ENCODE measurements at places on chromosomes 11 and 22.

GRCh38 chr11:71198141-71198822 lies 54.1 kb downstream of the SHANK2 start:
- no peak for DNase-seq

DNA sequence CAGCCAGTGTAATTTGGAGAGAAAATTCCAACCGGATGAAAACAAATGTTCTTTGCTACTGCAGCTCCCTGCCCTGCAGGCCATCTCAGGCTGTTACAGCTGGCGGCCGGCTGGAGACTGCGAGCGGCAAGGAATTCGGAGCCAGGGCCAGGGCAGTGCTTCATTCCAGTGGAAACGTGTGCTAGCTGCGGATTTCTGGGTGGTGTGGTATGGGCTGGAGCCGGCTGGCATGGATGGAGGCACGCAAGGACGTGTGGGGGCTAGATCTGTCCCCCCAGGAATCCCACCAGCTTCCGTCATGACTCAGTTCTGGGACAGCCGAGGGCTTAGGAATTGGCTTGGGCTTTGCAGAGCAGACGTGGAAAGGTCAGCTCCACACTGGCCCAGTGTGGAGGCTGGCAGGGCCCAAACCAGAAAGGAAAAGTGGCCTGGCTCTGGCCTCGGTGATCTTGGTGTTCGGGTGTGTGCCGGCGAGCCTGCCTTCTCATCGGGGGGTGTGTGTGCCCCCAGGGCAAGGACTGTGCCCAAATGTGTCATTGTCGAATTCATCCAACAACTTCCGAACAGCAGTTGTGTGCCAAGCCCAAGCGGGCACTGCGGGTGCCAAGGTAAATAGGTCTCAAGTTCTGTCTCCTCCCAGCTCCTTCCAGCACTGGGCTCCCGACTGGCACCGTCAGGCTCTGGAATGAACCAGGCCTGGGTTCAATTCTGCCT lies 48.1 kb upstream of the SHISAL1 start:
- DNase-seq = no peak

- no peak for DNase-seq
Measured at GRCh38 chr11:131278472-131278871, 91.9 kb upstream of the NTM start.

DNA sequence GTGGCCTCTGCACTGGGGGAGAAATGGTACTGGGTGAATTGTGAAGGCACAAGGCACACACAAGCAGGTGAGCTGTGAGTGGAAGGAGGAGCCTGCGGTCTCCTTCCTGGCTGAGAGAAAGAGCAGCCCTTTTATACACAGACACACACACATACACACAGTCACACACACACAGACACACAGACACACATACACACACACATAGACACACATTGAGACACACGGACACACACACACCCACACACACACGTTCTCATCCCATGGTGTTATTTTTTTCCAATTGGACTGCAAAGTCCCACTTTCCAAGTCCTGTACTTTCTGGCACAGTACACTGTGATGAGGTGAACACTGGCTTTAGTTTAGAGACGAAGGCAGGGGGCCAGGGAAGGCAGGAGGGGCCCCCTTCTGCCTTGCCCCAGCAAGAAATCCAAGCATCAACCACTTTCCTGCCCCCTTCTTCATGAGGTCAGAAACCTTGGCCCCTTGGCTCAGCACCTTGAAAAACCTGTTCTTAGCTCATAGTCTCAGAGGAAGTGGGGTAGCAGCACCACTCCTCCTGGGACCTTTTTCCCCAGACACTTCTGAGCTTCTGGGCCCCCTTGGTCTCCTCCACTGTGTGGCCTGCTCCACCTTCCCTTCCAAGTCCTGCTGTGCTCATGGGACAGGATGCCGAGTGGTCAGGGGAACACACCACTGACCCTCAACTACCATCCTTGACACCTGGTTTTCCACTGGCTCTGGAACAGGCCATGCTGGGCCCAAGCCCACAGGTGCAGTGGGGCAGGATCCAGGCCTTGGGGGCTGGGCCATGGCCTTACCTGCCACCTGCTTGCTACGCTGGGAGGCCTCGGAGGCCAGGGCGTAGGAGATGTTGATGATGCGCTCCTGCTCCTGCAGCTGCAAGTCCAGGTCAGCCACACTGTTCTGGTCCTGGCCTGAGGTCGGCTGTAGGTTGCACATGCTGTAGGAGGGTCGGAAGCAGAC lies 43.8 kb downstream of the C11orf58 start:
- no peak for DNase-seq

DNA sequence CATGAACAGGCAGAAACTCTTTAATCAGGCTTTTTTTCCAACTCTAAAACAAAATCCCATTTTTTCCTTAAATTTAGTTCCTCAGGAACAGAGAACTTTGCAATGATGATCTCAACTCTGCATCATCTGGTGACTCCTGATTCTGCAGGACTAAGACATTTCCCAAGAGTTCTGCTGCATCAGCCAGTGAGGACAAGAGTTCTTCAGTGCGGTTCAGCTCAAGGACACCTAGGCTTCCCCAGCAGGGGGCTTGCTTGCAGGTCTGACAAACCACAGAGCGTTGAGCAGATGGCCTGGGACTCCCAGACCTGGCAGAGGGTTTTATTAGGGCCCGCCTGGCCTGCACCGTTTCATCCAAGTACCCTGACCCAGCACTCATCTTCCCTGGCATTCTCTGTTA lies 6.4 kb downstream of the CDCA5 start:
- no peak for DNase-seq

- DNase-seq = peak; percentile 8
Measured at GRCh38 chr22:33922349-33922681, 2.0 kb upstream of the LARGE1 start.

- DNase-seq = no peak
Measured at GRCh38 chr11:68692871-68693483, 8.6 kb downstream of the GAL start.

DNA sequence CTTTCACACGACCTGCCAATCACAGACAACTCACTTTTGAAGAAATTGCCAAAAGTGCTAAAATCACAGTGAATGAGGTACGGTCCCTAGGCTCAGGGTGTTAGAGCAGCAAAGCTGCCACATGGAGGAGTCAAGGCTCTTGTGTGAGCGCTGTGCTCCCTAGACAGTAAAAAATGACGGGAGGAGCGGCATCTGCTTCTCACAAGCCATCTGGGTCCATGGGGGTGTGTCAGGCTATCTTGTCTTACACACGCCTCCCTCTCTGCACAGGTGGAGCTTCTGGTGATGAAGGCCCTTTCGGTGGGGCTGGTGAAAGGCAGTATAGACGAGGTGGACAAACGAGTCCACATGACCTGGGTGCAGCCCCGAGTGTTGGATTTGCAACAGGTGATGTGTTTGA lies 14.8 kb downstream of the PSMD13 start:
- DNase-seq = no peak

- no peak for DNase-seq
Measured at GRCh38 chr11:11265320-11265719, 87.7 kb downstream of the CSNK2A3 start.

DNA sequence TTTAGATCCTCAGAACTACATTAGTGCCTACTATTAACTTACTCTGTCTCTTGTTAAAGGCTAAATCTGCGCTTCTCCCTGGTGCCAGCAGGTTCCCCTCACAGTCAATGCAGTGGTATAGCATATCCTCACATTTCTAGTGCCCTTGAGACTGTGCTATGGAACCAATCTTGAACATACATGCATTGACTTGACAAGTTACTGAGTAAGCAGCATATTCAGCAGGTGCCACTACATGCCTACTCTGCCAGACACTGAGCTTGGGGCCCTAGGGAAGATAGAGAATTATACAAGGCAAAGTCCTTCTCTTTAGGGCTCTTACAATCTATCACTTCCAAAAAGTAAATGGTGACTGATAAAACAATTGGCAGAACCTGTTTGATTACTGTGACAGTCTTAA lies 3.2 kb downstream of the FUT4 start:
- DNase-seq = no peak

DNA sequence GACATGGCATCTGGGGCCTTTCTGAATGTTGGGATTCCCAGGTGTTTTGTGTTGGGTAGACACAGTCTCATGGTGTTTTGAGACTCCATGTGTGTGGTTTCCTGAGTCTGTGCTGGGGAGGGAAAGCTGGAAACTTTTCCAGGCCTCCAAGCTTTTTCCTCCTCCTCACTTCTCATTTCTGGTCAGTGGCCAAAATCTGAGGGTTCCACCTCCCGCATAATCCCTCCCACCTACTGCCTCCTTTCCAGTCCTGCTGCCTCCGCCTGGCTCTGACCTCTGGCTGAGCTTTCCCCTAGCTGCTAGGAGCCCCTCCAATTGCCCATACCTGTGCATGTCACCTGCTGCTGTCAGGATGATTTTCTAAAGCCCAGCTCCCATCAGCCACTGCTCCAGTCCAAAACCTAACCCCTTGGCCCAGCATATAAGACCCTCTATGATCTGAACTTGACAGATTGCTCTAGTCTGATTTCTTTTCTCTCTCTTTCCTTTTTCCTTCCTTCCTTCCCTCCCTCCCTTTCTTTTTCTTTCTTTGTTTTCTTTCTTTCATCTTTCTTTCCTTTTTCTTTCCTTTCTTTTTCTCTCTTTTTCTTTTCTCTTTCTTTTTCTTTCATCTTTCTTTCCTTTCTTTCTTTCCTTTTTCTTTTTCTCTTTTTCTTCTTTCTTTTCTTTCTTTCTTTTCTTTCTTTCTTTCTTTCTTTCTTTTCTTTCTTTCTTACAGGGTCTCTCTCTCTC lies 51.4 kb upstream of the NECTIN1 start:
- no peak for DNase-seq

GRCh38 chr11:73761403-73761945 lies 600 bp upstream of the RAB6A start:
- no peak for DNase-seq

DNA sequence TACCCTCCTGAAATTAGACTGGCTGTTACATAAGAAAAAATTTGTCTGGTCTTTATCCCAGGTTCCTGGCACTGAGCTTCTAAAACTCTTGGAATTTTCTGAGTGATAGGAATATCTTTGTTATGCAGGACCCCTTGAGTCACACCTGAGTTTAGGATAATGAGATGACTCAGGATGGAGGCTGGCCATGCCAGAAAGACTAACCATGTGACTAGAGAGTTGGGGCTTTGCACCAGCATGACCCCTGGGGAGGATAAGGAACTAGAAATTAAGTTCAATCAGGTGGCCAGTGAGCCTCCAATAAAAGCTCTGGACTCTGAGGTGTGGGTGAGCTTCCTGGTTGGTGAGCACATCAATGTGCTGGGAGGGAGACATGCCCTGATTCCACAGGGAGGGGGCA lies 88.1 kb downstream of the XRRA1 start:
- DNase-seq = no peak

DNA sequence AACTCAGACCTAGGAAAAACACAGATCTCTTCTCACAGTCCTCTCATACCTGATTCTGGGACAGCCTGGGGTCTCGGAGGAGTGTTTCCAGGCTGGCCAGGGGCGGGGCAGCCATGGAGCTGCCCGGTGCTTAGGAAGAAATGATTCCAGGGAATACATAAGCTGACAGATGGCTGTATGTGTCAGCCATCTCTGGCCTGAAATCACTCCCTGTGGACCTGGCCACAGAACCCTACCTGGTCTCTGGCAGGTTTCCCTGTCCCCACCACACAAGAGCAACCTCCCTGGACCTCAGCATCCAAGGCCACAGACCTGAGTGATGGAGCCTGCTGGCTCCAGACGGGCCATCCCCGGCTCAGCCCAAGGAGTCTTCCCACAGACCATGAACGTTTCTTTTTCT lies 10.0 kb downstream of the GGA1 start:
- no peak for DNase-seq

- DNase-seq = no peak
Measured at GRCh38 chr11:121341609-121342008, 49.0 kb downstream of the SC5D start.

- no peak for DNase-seq
Measured at GRCh38 chr22:47372111-47372581, 609.7 kb downstream of the TBC1D22A start.

GRCh38 chr22:36332623-36333332 lies 55.0 kb downstream of the MYH9 start:
- DNase-seq = peak; percentile 56

All from central memory CD4-positive, alpha-beta T cell (primary cell).